Muscle of leg (tissue), 16 donors: ENCODE measurements at places on chromosomes 6 and 20.

GRCh38 chr20:21511850-21512633 lies 1.8 kb downstream of the NKX2-2 start:
- peaks cover 40% of the 10 kb centered on the region for H3K4me1 ChIP-seq
- H3K4me3 ChIP-seq = no peak overlapping the region
- no peaks in the 10 kb centered on the region for H3K36me3 ChIP-seq
- H3K27me3 ChIP-seq = peaks cover 99% of the 10 kb centered on the region
- no peak for DNase-seq

DNA sequence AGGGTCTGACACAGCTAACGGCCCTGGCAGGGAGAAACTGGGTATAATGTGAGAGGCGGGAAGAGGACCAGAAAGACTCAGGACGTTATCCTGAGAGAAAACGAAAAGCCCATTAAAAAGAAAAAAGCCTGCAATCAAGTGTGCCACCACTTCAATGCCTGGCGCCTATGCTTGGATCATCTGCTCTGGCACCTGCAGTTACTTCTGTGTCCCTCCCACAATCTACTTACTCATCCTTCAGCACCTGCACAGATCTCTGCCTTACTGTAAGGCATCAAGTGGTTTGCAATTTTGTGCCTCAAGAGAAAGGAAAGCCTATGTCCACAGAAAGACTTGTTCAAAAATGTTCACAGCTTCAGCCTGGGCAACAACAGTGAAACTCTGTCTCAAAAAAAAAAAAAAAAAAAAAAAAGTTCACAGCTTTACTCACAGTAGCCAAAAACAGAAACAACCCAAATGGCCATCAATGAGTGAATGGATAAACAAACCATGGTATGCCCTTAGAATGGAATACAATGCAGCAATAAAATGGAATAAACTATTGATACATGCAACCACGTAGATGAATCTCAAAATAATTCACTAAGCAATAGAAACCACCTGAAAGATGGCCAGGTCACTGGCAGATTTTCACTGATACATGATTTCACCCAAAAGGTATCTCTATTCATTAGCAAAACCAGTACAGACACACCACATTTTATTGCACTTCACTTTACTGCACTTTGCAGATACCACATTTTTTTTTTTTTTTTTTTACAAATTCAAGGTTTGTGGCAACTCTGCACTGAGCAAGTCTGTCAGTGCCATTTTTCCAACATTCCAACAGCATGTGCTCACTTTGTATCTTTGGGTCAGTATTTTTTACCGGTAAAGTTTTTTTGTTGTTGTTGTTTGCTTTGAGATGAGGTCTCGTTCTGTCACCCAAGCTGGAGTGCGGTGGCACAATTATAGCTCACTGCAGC lies 48.6 kb downstream of the ABHD12 start:
- no peaks in the 10 kb centered on the region for H3K4me1 ChIP-seq
- no peaks in the 10 kb centered on the region for H3K36me3 ChIP-seq
- no peak overlapping the region for H3K4me3 ChIP-seq

DNA sequence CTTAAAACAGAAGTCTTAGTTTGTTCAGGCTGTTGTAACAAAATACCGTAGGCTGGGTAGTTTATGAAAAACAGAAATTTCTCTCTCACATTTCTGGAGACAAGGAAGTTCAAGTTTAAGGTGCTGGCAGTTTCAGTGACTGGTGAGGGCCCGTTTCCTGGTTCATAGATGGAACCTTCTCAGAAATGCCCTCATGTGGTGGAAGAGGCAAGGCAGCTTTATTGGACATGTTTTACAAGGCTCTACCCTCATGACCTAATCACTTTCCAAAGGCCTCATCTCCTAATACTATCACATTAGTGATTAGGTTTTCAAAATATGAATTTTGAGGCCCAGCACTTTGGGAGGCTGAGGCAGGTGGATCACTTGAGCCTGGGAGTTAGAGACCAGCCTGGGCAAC lies 2.4 kb downstream of the HEBP2 start:
- H3K27me3 ChIP-seq = no peaks in the 10 kb centered on the region
- DNase-seq = no peak
- H3K27ac ChIP-seq = no peak overlapping the region
- H3K4me3 ChIP-seq = no peak overlapping the region
- H3K4me1 ChIP-seq = peaks cover 13% of the 10 kb centered on the region

DNA sequence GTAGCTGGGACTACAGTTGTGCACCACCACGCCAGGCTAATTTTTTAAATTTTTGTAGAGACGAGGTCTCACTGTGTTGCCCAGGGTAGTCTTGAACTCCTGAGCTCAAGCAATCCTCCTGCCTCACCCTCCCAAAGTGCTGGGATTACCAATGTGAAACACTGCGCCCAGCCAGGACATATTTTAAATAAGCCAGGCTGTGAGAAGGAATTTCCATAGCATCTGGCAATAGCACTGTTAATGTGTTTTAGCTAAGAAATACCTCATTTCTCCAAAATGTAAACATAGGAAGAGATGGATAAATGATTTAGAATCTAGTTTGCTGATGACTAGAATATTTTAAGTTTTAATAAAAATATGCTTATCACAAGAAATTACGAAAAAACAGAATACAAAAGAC lies 27.0 kb upstream of the SLA2 start:
- H3K4me1 ChIP-seq = no peaks in the 10 kb centered on the region
- no peak overlapping the region for H3K4me3 ChIP-seq
- H3K27me3 ChIP-seq = no peaks in the 10 kb centered on the region
- no peak overlapping the region for H3K27ac ChIP-seq
- H3K36me3 ChIP-seq = peaks cover 21% of the 10 kb centered on the region

DNA sequence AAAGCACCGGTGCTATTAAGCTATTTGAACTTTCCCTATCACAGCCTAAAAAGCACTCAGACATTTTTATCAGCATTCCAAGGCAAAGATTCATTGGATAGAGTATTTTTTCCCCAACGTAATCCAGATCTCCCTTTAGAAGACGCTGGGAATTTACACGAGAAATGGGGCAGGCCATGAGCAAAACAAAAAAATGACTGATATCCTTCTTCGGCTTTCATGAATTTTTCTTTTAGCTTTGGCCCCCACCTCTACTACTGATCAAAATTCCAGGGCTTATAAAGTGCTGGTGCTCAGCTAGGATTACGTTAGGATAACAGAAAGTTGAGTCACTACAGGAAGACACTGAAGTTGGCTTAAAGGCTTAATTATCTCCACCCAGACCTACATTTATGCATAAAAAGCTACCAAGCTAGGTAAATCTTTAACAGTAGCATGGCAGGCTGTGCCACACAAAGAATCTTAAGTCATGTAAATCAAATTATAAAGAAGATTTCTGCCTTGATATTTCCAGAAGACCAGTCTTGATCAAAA lies 418.5 kb upstream of the BTBD3 start:
- H3K4me3 ChIP-seq = no peak overlapping the region
- H3K4me1 ChIP-seq = no peaks in the 10 kb centered on the region
- DNase-seq = no peak
- H3K27me3 ChIP-seq = no peaks in the 10 kb centered on the region
- no peaks in the 10 kb centered on the region for H3K36me3 ChIP-seq

DNA sequence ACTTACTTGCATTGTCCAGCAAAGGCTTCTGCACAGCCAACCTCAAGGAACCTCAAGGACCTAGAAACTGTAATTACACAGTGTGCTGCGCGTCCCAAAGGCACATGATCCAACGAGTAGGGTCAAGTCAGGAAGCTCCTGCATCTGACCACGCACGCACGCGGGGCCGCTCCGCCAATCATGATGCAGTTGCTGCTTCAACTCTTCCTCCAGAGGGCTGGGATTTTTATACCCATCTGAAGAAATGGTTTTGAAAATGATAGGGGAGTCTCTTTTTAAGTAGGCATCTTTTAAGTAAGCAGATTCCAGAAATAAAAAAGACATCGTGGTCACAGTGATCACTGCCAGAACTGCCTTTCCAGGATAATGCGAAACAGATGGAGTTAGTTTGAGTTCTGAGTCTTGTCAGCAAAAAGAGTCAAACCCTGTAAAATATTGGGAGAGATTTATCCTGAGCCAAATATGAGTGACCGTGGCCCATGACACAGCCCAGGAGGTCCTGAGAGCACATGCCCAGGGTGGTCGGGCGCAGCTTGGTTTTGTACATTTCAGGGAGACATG lies 34.0 kb downstream of the KIF25 start:
- H3K27me3 ChIP-seq = peaks cover 8% of the 10 kb centered on the region
- H3K36me3 ChIP-seq = no peaks in the 10 kb centered on the region
- DNase-seq = peak; percentile 92
- no peak overlapping the region for H3K4me3 ChIP-seq

GRCh38 chr6:39053854-39054576 lies 5.4 kb downstream of the GLP1R start:
- H3K27me3 ChIP-seq = peaks cover 37% of the 10 kb centered on the region
- H3K4me3 ChIP-seq = no peak overlapping the region
- H3K27ac ChIP-seq = no peak overlapping the region
- H3K36me3 ChIP-seq = no peaks in the 10 kb centered on the region
- no peaks in the 10 kb centered on the region for H3K4me1 ChIP-seq
- DNase-seq = no peak

DNA sequence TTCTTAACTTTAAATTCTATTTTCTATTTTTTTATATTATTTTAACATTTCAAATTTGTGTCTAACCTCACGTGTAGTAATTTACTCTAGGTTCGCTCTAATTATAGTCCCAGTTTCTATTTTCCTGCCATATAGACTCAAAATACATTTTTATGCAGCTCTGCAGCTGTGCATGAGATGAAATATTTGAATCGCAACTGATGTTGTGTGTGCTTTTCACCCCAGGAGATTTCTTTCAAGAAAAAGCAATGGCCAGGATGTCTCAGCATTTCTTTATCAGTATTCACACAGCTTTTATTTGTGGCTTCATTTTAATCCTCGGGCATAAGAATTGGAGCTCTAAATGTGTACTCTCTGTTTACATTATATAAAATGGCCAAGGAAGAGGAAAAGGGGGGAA lies 157.6 kb downstream of the HDGFL1 start:
- no peaks in the 10 kb centered on the region for H3K27me3 ChIP-seq
- no peak overlapping the region for H3K4me3 ChIP-seq
- H3K4me1 ChIP-seq = peaks cover 3% of the 10 kb centered on the region
- H3K36me3 ChIP-seq = no peaks in the 10 kb centered on the region
- peak; percentile 59 for DNase-seq

DNA sequence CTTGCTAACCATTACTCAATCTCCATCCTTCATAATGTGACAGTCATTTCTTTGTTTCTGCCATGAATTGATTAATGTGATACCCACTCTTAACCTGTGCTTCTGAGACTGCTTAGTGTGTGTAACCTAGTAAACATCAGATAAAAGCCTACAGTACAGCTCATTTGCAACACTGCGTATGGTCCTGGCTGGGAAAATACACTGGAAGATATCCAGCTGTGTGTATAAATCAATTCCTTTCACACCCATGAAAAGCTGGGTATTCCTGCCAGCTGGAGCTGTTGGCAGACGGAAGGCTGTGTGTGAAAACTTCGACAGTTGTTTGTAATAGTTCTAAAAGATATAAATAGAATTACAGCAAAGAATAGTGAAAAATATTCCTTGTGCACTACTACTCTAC lies 509.2 kb downstream of the FRK start:
- H3K4me1 ChIP-seq = no peaks in the 10 kb centered on the region
- no peak overlapping the region for H3K27ac ChIP-seq
- no peaks in the 10 kb centered on the region for H3K36me3 ChIP-seq
- DNase-seq = peak; percentile 80
- no peak overlapping the region for H3K4me3 ChIP-seq

DNA sequence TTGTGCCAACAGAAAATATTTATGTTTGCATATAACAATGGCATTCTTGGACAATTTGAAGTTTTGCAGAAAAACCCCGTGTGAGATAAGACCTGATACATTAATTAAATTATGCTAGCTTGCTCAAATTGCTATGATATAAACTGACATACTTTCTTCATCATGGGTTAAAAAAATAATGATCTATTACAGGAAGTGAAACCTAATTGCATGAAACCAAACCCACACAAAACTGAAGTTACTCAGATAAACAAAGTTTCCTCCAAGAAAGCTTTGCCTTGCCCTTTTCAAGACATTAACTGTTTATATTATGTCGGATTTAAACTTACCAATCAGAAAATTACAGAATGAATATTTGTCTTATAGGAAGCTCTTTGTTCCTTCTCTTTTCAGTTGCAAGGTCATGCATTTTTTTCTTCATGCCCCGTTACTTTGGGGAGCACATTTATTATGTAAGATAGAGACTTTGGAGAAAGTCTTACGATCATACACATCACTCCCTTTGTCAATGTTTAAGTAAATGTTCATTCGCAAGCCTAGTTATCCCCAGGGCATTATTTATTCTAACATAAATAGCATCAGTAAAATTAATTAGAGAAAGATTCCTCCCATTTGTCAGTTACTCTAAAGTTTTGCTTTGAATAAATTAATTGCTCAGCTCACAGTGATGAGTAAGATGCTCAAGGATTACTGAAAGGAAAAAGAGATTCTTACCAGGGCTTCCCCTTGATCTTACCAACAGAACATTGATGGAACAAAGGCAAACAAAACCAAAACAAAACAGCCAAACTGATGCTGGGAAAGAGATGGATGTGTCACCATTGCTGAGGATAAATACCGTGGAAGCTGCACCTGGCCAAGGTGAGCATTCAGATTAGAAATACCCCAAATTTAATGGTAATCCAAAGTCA lies 14.8 kb upstream of the TMEM244 start:
- no peak overlapping the region for H3K27ac ChIP-seq
- no peak overlapping the region for H3K4me3 ChIP-seq
- H3K4me1 ChIP-seq = no peaks in the 10 kb centered on the region
- no peaks in the 10 kb centered on the region for H3K36me3 ChIP-seq
- no peak for DNase-seq
- no peaks in the 10 kb centered on the region for H3K27me3 ChIP-seq

- DNase-seq = no peak
- H3K4me3 ChIP-seq = no peak overlapping the region
- no peaks in the 10 kb centered on the region for H3K36me3 ChIP-seq
- no peak overlapping the region for H3K27ac ChIP-seq
- no peaks in the 10 kb centered on the region for H3K4me1 ChIP-seq
Observed at GRCh38 chr6:103210686-103211085, 1649.0 kb downstream of the HACE1 start.

DNA sequence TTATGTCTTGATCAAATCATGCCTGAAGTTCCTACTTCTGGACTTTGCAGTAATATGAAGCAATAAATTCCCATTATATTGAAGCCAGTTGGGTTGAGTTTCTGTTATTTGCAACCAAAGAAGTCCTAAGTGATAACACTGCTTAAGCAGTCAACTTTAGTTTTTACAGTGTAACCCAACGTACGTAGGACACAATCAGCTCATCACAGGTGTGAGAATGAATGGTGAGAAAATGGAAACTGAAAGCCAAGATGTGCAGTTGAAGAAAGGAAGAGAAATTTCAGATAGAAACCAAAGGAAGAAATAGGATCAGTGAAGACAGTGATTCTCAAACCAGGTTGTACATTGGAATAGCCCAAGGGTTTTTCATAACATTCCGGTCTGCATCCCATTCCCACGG lies 211.4 kb upstream of the ZFP64 start:
- H3K27ac ChIP-seq = no peak overlapping the region
- H3K4me1 ChIP-seq = no peaks in the 10 kb centered on the region
- no peaks in the 10 kb centered on the region for H3K36me3 ChIP-seq

GRCh38 chr6:90805619-90806155 lies 218.8 kb upstream of the MAP3K7 start:
- no peaks in the 10 kb centered on the region for H3K4me1 ChIP-seq
- peak; percentile 73 for DNase-seq
- no peaks in the 10 kb centered on the region for H3K36me3 ChIP-seq
- H3K4me3 ChIP-seq = no peak overlapping the region
- H3K27ac ChIP-seq = no peak overlapping the region
- H3K27me3 ChIP-seq = no peaks in the 10 kb centered on the region

GRCh38 chr6:109060571-109060970 lies 34.1 kb downstream of the SESN1 start:
- no peaks in the 10 kb centered on the region for H3K4me1 ChIP-seq
- no peak for DNase-seq
- H3K4me3 ChIP-seq = no peak overlapping the region
- H3K27me3 ChIP-seq = no peaks in the 10 kb centered on the region
- no peaks in the 10 kb centered on the region for H3K36me3 ChIP-seq
